ENCODE measurements at places on chromosomes 11 and 22.

- DNase-seq: no peak
Measured at GRCh38 chr11:99192716-99193115, 172.0 kb downstream of the CNTN5 start.

- peak; percentile 28 for DNase-seq
Measured at GRCh38 chr11:94171693-94172440, 43.2 kb downstream of the PANX1 start.

DNA sequence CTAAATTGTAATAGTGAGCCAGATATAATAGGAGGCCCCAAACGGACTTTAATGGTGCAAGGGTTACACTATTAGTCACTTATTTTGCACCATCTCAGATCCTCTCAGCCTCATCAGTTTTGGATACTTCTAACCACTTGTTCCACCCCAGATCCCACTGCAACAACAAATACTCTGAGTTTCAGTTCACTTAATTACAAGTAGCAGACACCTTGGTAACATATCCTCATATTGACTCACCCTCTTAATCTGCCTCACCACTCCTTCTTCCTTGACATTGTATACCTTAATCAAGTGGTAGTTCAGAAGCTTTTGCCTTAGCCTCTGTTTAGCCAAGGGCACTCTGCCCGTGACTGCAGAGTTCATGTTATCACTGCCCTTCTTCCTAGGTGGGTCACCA, 256.1 kb upstream of the UBASH3B start:
- no peak for DNase-seq

- DNase-seq: peak; percentile 52
Measured at GRCh38 chr11:64233913-64234586, at the start of gene VEGFB. Gene VEGFB (plus strand): TSS chr11:64234584. CDS start chr11:64234834, 250 bp downstream.

DNA sequence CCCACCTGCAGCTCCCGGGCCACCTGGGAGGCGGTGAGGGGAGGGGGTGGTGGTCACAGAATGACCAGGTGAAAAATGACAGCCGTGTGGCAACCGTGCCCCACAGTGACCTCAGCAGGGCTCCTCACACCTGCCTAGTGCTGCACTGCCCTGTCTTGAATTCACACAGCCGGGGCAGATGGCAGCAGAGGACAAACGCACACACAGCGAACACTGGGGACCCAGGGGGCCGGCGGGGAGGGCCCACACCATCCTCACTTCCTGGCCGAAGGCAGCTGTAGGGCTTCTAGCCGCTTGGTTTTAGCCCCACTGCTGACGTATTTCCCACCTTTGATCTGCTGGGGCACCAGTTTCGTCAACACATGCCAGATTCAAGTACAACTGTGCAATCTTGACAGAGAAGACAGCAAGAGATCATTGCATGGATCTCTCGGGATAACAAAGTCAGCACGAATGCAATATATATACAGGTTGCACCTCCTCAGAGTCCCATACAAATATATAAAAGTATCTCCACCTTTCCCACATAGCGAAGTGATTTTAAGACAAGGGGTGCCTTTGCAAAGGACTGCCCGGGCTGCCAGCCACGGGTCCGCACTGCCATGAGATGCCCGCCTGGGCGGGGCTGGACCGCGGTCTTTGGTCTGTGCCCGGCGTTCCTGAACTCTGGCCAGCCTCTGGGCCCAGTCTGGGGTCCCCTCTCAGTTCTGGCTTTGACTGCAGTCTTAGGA, 26.9 kb downstream of the TRMU start:
- no peak for DNase-seq

- DNase-seq: no peak
Measured at GRCh38 chr22:35484651-35485556, 55.7 kb upstream of the RASD2 start.

DNA sequence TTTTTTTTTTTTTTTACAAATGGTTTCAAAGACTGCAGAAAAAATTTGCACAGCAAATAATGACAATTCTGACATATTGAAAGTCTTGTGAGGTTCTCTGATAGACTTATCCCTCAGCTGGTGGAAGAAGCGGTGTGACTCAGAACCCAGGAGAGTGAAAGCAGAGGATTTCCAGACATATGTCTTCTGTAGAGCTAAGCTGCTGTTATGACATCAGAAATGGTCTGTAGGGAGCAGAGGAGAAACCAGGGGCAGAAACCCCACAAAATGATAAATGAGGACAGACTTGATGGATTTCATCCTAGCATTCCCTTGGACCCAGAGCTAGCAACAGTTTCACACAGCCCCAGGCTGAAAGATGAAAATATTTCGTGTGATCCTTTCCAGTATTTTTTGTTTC, 582.6 kb downstream of the METTL15 start:
- DNase-seq: no peak

DNA sequence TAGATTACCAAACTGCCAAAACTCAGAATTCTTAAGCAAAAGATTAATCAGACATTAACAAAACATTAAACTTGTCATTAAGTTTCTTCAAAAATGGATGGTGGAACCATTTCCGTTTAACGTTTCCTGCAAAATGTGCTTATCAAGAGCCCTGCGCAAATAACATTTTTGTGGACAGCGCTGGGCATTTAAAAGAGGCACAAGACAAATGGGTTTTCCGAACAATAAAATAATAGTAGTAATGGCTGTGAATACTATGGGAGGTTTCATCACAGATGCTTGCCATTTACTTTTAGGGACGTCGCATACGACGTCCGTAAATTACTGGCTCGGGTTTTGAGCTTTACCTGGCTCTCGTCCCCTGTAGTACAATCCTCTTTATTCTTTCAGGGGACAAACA, 1.1 kb downstream of the NPAT start:
- DNase-seq: peak; percentile 13

- DNase-seq: peak; percentile 38
Measured at GRCh38 chr11:129247135-129247534, 55.0 kb upstream of the ARHGAP32 start.

GRCh38 chr11:58923300-58923788, 15.9 kb upstream of the GLYATL1 start:
- DNase-seq: peak; percentile 32

GRCh38 chr11:117786135-117786870, 10.7 kb downstream of the DSCAML1 start:
- DNase-seq: peak; percentile 65

GRCh38 chr22:34973926-34974325, 92.0 kb upstream of the ISX start:
- no peak for DNase-seq

DNA sequence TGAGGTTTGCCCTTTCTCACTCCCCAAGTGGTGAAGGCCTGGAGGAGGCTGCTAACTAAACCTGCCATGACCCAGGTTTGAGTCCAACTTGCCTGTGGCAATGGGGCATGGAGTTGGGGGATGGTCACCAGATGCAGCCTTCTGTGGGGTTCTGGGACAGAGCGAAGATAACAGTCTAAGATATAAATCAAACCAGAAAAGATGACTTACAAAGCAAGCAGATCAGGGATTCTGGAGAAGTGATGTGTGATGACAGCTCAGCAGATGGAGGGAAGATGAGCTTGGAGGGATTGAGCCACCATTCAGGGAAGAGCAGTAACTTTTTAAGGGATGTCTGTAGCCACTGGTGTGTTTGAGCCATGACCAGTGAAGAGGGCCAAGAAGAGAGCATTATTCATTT, 63.6 kb downstream of the MTNR1B start:
- DNase-seq: no peak

DNA sequence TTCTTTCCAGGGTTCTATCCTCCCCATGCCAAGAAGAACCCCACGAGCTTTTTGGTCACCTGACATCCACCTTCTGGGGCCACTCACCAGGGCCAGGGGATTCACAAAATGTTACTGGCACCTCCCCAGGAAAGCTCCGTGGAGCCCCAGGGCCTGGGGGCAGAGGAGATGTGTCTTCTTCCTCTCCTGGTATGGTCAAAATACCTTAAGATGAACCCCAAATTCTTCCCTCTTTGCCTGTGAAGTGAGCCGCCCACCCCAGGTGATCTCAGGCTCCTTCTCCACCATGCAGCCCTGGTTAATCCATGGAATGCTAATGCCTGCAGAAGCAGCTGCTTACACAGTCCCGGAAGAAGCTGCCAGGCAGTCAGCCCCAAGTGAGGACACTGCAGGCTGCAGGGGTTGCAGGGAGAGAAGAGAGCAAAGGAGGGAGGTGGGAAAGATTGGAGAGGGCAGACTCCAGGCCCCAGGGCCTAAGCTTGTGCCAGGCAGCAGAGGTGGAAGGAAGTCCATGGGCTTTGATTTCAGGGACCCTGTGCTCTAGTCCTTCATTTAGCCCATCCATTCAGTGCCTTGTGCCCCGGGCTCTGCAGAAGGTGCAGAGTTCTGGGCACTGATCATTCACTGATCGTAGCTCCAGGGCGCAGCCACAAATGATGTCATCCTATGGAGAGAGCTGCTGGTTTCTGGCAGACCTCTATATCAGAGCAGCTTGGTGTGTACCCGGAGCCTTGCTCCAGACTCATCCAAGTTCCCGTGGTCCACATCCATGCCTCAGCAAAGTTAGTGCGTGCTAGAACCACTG, 127.9 kb upstream of the NECTIN1 start:
- no peak for DNase-seq

DNA sequence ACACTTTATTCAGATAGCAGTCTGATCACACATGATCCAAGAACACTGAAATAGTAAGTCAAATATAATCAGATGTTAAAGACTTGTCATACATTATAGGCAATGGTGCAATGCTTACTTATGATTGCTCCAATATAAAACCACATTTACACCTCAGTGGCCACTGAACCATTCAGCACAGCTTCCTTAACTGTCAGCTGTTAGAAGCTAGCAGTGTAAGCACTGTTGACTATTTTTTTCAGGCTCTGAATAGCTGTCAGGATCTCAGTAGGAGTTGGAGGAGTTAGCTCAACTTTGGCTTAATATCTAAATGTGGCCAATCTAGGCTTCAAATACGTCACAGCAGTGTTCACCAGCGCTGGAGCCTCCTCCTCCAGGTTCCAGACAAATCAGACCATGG, 36.6 kb downstream of the METTL15 start:
- DNase-seq: peak; percentile 27

DNA sequence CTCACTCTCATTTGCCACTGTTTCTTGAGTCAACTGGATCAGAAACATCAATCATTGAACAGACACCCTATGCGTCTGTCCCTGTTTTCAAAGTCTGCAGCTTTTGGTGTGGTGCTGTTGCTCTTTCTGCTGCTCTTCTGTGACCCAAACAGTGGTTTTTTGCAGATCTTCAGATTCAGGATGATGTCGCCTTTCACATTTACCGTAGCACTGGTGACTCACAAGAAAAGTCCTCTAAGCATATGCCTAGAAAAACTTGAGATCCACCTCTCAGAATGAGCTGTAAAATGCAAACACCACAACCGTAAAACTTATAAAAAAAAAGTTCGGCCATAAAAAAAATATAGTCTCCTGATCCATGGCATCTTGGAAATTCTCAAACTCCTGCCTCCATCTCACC, 400.4 kb downstream of the NTM start:
- no peak for DNase-seq

DNA sequence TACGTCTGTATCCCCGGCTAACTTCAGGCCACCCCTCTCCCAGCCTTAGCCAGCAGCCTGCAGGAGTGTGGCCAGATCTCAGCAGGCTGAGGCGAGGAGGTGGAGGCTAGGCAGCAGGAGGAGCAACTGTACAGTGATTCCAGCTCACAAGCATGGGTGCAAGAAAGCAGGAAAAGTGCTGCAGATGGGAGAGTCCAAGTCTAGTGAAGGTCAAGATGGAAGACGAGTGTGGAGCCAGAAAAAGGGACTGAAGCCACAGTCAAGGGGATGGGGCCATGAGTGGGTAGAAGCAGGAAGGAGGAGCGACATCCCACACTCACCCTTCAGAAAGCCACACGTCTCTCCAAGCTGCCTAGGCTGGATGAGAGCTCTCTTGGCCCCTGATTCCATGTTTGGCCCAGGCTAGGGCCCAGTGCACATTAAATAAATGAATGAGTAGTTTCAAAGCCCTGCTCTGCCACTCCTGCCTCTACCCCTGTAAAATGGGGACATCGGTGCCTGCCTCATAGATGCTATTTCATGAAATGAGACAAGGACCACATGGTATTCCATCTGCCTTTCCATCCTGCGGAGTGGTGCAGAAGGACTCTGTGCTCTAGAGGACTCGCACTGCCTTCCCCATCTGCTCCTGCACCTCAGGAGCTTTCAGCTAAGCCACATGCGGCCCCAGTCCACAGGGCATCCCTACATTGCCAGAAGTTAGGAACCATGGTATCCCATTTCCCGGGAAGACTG, 2.9 kb downstream of the YDJC start:
- no peak for DNase-seq

- DNase-seq: no peak
Measured at GRCh38 chr11:35892166-35892565, 51.7 kb upstream of the LDLRAD3 start.

DNA sequence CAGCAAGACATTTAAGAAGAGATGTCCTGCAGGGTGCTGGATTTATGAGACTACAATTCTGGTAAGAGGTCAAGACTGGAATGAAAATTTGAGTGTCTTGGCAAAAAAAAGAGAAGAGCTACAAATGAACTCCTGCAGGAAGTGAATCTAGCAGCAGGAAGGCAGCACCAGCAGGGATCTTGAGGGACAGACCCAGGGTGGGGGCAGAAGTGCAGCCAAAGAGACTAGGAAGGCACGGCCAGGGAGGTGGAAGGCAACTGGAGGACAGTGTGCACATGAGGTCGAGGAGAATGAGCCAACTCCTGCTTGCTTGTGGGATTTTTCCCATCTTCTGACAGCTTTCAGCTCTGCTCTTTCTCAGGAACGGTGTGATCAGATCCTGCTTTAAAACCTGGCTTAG, 263.2 kb downstream of the BUD13 start:
- no peak for DNase-seq

GRCh38 chr11:78474451-78474850, 56.8 kb upstream of the GAB2 start:
- no peak for DNase-seq

- no peak for DNase-seq
Measured at GRCh38 chr11:101446238-101446637, 137.6 kb downstream of the TRPC6 start.

DNA sequence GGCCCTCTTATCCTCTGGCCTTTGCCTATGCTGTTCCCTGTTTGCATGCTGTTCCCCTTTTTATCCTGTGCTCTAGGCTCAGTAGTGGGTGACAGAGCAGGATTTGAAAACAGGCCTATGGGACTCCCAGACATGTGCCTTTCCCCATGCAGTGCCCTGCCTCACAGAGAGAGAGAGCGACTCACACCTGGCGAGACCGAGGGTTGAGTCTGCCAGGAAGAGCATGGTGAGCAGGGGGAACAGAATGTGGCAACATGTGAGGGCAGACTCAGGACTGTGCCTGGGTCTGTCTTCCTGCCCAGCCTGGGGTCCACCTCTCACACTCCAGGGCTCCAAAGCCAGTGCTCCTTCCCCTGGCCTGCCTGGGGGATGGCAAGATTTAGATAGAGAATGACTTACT, 75.0 kb downstream of the NFAM1 start:
- DNase-seq: no peak

- no peak for DNase-seq
Measured at GRCh38 chr11:100163471-100163870, 523.6 kb upstream of the ARHGAP42 start.

Data from SW480 (cell line).